ENCODE measurements at places on chromosomes 1 and 21.

GRCh38 chr1:21308330-21308729, 18.1 kb upstream of the ECE1 start:
- no peak for DNase-seq

DNA sequence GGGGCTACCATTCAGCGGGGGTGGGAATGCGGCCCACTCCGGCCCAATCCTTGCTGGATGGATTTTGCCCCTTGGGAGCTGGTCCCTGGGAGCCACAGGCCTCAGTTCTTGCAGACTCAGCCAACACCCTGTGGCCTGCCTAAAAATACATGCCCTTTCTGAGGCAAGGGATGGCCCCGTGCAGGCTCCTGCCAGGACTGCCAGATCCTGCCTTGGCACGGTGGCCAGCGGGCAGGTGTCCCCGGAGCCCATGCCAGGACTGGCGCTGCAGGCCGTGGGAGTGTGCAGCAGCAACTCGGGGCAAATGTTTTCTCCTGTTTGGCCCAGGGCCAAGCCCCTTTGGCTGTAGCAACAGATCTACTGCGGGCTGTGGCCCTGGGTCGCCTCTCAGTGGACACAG, 1.6 kb upstream of the PANK4 start:
- no peak for DNase-seq

- no peak for DNase-seq
Observed at GRCh38 chr1:192053531-192053971, 104.7 kb upstream of the RGS18 start.

GRCh38 chr1:101506541-101507164, 269.8 kb downstream of the S1PR1 start:
- no peak for DNase-seq

DNA sequence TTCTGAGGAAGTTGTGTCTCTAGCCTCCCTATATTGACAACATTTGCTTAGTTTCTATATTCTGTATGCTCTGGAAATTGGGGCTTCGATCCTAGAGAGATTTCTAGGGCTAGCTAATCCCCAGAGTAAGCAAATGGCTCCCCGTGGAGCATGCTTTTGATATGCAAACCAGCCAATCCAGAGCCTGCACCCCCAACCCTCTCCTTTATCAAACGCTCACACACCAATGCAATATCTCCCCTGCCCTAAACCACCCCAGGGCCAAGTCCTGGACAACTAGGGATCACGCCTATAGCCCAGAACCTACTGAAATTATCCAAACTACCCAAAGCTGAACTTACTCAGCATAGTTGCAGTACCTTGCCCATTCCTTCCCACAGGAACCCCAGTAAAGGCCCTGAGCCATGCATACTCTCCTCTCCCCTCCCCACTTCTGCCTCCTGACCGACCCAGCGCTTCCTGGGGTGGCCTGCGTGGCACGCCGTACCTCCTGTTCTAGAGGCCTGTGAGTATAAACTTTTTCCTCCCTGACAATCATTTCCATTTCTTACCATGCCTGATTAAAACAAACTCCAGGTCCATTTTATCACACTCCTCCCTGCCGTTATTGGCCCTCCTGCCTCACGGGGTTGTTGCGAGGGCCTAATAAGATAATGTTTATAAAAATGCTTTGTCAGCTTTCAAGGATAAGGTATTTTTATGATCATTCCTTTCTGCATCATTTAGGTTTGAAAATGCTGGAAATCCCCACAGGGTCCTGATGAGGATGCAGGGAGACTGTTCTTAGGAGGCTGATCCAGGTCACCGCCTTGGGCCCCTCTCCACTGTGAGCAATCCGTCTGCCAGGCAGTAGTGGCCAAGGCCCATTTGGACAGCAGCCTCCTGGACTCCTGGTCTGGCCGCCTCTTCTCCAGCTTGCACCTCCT, 102.7 kb downstream of the TENT5C start:
- peak; percentile 57 for DNase-seq

- DNase-seq: peak; percentile 68
Observed at GRCh38 chr1:99645699-99646531, at the start of gene PALMD. Gene PALMD (plus strand): TSS chr1:99646113. CDS start chr1:99646318, 205 bp downstream.

DNA sequence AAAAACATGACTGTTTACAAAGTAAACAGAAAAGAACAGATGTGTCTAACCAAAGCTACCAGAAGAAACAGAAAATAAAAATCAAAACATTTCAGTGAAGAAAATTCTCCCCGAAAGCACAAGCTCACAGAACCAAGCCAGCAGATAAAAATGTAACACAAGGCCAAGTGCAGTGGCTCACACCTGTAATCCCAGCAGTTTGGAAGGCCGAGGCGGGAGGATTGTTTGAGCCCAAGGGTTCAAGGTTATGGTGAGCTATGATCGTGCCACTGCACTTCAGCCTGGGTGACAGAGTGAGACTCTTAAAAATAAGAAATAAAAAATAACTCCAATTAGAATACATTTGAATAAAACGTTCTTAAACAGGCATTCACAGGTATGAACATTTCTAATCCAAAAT, 19.1 kb upstream of the DDOST start:
- DNase-seq: no peak

GRCh38 chr21:18170221-18170620, 74.4 kb upstream of the CHODL start:
- DNase-seq: no peak

GRCh38 chr1:34746101-34746500, 8.7 kb upstream of the GJB5 start:
- no peak for DNase-seq

DNA sequence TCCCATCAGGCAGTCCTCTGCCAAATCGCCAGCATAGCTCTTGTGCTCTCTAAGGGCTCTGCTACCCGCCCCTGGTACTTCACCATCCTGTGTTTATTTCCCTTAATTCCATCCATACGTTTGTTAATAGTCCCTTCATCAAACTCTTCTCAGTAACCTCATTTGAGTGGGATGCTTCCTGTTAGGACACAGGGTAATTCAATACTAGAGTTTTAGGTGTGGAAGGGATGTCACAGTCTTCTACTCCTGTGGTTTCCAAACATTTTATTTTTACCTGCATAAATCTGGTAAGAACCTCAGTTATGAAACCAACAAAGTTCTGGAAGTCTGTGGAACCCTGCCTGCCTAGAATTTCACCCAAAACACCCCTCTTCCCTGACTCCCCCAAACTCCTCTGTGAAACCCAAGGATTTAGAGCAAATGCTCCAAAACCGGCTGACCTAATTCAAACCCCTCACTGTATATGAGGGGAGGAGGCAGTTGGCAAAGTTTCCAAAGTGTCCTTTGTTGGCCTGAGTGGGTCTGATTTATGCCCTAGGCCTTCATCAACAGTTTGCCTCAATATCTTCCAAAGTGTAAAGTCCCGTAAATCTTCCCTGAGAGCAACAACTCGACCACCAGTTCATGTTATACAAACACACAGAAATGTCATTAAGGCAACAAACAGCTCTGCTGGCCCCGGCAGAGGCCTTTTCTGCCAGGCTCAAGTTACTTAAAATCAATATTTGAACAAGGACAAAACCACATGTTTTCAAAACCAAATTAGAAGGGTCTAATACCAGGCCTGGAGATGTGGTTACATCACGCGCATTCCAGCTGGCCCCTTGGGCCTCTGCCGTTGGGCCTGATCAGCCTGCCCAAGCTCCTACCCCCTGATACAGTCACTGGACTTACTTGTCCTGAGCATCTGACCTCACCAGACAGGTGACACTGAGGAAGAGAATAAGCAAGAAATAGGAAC, 82.4 kb upstream of the FGGY start:
- DNase-seq: peak; percentile 63

GRCh38 chr21:38570596-38570995, 72.3 kb upstream of the ERG start:
- DNase-seq: no peak

DNA sequence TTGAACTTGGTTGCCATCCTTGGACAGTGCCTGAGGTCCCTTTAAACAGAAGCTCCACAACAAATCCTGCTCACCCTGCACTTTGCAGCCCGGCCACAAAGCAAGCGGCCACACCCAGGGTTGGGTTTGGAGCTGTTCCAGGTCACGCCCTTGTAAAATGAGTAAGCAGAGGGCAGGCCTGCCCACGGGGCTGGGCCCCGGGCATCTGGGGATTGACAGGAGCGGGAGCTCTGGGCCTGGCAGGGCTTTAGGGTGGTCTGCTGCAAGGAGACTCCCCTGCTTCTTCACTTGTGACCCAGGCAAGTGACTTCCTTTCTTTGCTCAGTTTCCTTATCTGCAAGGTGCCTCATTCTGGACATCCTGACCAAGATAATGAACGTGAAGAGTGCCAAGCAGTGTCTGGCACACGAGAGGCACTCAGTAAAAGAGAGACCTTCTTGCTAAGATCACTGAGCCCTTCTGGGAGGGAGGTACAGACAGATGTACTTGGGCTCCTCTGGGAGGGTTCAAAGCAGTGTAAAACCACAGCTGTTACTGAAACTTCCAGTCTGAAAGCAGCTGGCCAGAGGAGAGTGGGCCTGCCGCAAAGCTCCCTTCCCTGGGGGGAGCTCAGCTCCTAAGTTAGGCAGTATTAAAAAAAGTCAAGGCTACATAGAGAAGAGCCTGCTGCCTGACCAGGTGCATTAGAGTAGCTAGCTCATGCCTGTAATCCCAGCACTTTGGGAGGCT, 2.6 kb downstream of the E2F2 start:
- DNase-seq: peak; percentile 88

DNA sequence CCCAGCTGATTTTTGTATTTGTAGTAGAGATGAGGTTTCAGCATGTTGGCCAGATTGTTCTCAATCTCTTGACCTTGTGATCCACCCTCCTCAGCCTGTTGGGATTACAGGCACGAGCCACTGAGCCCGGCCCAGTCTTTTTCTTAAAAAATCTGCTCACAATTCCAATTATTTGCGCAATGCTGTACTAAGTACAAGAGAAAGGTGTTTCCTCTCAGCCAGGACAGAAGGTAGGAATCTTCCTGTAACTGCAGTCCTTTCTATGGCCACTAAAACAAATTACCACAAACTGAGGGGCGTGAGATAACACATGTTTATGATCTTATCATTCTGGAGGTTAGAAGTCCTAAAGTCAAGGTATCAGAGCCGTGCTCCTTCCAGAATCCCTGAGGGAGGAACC, 6.9 kb upstream of the CBR3 start:
- no peak for DNase-seq

DNA sequence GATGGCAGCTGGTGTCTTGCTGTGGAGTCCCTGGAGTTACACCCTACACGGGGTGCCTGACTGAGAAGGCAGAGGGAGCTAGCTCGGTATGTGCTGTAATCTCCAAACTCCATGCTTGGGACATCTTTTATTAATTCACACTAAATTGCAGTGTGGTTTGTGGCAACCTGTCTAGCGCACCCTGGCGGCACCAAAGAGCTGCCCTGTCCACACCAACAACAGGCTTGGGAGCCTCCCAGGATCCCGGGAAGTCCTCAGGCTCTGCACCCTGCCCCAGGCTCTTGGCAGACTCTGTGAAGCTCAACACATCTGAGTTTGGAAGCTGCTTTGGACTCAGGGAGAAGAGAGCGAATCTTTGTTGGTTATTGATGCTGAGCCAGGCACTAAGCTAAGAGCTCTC, 138.9 kb downstream of the IGSF21 start:
- no peak for DNase-seq

DNA sequence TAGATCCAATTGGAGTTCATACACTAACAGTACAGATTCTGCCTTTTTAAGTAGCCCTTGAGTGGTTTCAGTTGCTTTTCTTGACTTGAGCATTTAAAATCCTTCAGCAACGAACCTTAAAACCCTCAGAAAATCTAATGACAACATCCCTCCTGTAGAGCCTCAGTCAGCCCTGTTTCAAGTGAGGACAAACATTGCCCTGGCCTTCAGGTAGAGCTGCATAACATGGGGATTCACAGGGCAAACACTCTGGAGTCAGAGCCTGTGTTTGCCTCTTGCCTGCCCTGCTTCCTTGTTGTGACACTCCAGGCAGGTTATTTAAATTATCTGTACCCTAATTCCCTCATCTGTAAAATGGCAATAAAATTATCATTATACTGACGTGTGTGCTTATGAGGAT, 96.1 kb upstream of the KCNA3 start:
- DNase-seq: no peak

DNA sequence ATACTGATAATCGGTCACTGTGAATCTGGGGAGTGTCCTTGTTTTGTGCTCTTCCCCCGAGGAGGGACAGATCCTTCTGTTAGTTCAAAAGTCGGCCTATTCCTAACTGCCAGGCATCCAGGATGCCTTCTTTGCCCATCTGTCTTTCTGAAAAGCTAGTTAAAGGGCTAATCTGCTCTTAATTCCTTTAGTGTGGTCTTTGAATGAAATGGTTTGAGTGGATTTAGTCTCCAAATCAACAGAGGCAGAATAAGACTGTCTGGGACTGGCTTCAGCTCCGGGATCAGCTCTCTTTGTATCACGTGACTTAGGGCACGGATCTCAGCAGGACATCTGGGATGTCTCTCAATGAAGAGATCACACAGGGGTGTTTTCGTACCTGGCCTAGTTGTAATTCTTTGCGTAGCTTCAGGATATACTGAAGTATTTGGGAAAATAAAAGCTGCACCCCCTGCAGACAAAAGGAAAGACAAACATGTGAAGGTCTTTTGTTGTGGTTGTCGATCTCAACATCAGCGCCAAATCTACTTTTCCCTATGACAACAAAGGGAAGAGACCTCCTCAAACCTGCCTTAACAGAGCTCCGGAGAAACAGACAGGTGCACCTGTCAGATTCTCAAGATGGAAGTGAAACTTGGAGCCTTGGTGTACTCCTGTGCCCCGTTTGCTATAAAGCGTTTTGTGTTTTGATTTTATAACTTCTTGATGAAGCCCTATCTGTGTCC, 97.9 kb downstream of the ERG start:
- DNase-seq: no peak

DNA sequence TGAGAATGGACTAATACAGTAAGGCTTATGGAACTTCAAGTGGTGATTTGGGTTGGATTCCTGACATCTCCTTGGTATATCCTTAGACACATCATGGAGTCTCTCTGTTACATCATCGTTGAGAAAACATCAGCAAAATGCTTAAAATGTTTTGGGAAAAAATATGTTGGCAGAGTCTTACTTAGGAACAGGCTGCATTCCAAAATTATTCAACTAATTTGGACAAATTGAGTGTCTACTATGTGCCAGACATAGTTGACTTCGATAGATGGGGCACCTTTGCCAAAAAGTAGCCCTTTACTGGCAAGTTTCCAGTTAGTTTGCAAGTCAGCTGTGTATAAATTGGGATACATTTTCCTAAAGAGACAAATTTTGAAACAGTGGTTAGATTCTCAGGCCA, 253.4 kb upstream of the ST6GALNAC5 start:
- DNase-seq: no peak

- DNase-seq: no peak
Observed at GRCh38 chr1:54464477-54465146, 58.4 kb upstream of the SSBP3 start.

DNA sequence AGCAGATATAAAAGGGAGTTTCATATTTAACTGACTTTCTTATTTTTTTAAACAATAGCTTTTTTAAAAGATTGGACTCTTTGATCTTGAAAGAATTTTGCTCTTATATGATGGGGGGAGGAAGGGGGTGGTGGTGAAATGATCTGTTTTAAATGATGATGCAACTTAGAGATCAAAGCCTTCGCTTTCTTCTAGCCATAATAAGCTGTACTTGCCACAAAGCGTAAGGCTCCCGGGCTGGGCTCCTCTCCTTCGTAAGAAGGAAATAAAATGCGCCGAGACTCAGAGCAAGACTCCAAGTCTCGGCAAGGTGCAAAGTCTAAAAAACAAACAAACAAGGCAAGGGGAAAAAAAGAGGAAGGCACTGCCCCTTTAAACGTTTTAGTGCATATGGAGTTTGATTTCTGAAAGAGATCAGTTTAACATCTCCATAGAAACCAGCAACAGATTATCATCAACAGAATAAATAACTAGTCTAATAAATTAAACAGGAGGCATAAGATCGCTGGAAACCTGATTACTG, 3.3 kb downstream of the CASZ1 start:
- DNase-seq: no peak

GRCh38 chr21:35011681-35012080, 37.4 kb downstream of the RUNX1 start:
- no peak for DNase-seq

Data from left hindlimb (tissue), 1 donor.